ENCODE measurements at places on chromosomes 5 and 9. TPM values are rescaled to one million over a fixed set of nuclear protein-coding genes. Genes with fewer than 3 reads are reported as not detected.

F2R gene
- 44.0 TPM for polyA plus RNA-seq

CDC20B gene
- 0.92 TPM for polyA plus RNA-seq

TBC1D2 gene
- polyA plus RNA-seq = 2.5 TPM

CSF1R gene
- polyA plus RNA-seq = 16.8 TPM

TLX3 gene
- not detected for polyA plus RNA-seq

CYLC2 gene
- not detected for polyA plus RNA-seq

FBXO10 gene
- 13.8 TPM for polyA plus RNA-seq

GARIN3 gene
- polyA plus RNA-seq = not detected

KLF9 gene
- 9.2 TPM for polyA plus RNA-seq

- DNase-seq = no peak
Measured at GRCh38 chr9:114472765-114473446, 32.4 kb downstream of the WHRN start.

DNA sequence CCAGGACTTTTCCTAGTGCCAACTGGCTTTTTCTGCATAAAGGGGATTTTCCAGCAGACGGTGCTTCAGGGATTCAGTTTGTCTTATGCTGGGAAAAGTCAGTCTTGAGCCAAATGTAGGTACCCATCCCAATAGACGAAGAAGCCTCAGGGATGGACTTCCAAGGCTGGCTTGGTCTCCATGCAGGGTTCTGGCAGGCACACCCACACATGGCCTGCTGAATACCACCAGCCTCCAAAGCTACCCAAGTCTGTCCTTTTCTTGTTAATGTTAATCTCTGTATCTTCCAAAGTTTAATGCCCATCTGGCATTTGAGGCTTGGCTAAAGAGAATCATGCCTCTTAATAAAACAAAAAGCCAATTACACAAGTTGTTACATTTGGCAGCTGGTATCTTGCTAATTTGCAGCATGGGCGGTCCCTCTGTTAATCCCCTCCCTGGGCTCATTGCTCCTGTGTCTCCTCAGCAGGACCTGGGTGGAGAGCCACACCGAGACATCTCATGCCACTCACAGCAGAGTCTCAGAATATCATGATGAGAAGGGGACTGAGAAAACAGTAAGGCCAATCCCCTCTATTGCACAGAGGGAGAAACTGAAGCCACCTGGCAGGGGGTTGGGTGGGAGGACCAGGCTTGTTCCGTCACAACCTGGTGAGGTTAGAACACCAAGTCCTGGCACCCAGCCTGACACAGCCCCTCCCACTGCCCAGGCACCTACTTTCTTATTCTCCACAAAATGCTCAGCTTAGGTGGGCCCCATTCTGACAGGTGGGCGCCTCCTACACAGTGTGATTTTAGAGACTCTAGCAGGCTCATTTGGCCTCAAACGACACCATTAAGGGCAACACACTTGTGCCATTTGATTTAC lies 243.2 kb downstream of the FSTL4 start:
- DNase-seq = no peak

DNA sequence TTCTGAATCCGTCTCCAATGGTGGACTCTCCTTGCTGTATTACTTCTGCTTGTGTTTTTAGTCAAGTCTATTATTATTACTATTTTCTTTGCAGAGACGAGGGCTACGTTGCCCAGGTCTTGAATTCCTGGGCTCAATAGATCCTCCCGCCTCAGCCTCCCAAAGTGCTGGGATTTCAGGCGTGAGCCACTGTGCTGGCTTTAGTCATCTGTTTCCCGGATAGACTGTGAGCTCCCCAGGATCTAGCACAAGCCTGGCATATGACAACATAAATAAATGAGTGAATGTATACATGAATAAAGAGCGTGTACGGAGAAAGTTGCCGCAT lies 439 bp upstream of the DDX46 start:
- DNase-seq = no peak

- no peak for DNase-seq
Measured at GRCh38 chr5:45109636-45110035, 300.9 kb downstream of the MRPS30 start.

DNA sequence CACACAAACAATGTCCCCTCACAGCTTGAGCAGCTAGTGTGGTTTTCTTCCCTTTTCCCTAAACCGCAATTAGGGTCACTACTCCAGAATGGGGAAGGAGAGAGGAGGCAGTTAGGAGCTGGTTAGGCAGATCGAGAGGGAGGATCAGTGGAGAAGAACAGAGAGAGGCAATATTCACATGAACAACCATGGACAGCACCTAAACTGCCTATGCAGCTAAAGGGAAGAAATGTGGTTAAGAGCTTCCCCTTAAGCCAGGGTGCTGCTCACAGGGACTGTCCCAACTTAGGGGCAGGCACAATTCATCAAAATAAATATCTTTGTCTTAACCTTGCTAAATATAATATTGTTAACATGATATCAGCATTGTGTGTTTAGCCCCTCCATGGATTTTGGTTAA lies 359.3 kb upstream of the CDH18 start:
- DNase-seq = no peak

- DNase-seq = no peak
Measured at GRCh38 chr5:124634741-124635323, 111.6 kb downstream of the ZNF608 start.

- no peak for DNase-seq
Measured at GRCh38 chr5:94223235-94223634, 395.2 kb downstream of the KIAA0825 start.

DNA sequence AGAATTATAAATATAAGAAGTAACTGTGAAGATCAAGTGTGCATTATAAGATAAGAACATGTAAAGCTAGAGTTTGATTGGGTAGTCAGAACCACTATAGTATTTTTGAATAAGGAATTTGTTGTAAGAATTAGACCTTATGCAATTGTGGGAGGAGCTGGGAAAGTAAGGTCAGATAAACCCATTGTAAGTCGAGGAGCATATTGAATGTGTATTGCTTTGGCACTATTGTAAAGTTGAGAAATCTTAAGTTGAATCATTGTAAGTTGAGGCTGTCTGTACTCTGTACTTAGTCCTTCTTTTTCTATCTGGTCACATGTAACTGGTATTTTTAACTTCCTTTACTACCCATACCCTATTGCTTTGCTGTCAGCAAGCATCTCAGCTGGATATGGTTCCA lies 158.7 kb downstream of the CCDC171 start:
- DNase-seq = no peak

DNA sequence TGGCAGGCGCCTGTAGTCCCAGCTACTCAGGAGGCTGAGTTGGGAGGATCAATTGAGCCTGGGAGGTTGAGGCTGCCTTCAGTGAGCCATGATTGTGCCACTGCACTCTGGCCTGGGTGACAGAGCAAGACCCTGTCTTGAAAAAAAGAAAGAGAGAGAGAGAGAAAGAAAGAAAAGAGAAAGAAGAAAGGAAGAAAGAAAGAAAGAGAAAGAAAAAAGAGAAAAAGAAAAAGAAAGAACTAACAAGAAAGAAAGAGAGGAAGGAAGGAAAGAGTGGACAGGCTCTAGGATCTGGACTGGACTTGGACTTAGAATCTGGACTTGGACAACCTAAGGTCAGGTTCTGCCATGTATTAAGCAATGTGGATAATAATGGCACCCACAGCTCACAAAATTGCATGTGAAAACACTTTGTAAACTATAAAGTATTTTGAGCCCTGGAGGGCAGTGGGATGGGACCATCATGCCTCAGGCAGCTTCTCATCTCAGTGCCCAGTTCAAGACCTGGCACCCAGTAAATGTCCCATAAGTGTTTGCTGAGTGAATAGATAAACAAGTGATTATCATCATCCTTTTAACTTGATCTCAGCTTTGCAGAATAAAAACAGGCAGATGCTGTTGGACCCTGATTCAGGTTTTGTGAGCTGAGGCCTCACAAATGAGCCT lies 12.8 kb upstream of the PHF19 start:
- DNase-seq = no peak

- no peak for DNase-seq
Measured at GRCh38 chr5:123438902-123439301, 15.7 kb upstream of the CEP120 start.

GRCh38 chr5:50415912-50416311 lies 25.2 kb downstream of the EMB start:
- DNase-seq = no peak

DNA sequence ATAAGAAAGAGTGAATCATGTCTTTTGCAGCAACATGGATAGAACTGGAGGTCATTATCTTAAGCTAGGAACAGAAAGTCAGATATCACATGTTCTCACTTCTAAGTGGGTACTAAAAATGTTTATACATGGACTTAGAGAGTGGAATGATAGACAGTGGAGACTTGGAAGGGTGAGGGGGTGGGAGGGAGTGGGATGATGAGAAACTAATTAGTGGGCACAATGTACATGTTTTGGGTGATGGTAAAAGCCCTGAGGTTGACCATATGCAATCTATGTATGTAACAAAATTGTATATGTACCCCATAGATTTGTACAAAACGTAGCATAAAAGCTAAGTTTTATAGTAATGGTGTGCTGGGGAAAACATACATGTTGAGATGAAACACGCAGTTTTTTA lies 25.3 kb downstream of the CSNK1G3 start:
- no peak for DNase-seq

GRCh38 chr5:117072439-117072838 lies 497.8 kb upstream of the SEMA6A start:
- DNase-seq = no peak

GRCh38 chr9:14730461-14730898 lies 7.9 kb upstream of the CER1 start:
- no peak for DNase-seq

DNA sequence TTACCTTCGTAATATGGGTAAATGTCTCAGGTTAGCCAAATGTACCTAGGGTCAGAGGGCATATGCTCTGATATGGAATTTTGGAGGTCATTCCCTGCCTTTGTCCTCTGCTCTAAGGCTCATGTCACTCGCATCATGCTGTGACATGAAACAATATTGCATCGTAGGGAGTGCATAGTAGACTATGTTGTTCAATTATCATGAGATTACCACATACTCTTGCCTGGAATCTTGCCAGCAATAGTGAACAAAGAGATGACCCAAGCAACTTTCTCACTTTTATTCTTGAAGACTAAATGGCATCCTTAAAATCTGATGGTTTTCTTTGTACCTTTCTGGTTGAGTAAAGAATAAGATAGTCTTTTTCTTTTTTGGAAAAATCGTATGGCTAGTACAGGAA lies 27.6 kb downstream of the ZNF462 start:
- no peak for DNase-seq

- no peak for DNase-seq
Measured at GRCh38 chr9:128526720-128527119, 22.2 kb downstream of the GLE1 start.

DNA sequence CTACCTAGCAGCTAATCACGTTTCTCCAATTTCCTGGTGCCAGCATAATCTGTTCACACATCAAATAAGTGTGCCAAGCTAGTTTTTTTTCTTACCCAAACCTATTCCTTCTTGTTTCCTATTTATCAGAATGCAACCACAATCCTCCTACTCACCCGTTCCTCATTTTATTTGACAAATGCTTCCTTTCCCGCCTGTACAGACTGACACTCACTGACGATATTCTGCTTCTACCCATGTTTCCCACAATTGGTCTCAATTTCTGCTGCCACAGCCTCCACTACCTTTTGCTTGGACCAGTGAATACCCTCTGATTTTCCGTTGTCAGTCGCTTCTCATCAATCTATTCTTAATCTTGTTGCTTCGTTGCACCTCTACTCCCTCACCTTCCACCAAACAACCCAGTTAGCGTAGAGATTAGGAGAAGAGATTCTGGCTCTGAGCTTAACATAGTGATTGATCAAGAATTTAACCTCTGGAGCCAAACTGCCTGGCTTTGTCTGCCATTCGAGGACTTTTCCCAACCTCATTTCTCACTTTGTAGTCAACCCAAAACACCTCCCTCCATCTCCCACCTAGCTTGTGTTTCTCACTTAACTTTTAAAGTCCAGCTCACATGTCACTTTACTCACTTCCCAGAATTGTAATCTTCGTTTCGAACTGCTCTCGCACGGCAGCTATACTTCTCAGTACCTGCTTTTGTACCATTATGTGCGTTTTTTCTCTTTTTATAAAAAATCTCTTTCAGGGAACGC lies 729 bp upstream of the TMEM38B start:
- no peak for DNase-seq

GRCh38 chr9:121038362-121038761 lies 11.7 kb downstream of the C5 start:
- no peak for DNase-seq

GRCh38 chr5:110957934-110958333 lies 113.6 kb upstream of the TSLP start:
- no peak for DNase-seq

- DNase-seq = no peak
Measured at GRCh38 chr9:17706347-17706746, 127.5 kb downstream of the SH3GL2 start.

DNA sequence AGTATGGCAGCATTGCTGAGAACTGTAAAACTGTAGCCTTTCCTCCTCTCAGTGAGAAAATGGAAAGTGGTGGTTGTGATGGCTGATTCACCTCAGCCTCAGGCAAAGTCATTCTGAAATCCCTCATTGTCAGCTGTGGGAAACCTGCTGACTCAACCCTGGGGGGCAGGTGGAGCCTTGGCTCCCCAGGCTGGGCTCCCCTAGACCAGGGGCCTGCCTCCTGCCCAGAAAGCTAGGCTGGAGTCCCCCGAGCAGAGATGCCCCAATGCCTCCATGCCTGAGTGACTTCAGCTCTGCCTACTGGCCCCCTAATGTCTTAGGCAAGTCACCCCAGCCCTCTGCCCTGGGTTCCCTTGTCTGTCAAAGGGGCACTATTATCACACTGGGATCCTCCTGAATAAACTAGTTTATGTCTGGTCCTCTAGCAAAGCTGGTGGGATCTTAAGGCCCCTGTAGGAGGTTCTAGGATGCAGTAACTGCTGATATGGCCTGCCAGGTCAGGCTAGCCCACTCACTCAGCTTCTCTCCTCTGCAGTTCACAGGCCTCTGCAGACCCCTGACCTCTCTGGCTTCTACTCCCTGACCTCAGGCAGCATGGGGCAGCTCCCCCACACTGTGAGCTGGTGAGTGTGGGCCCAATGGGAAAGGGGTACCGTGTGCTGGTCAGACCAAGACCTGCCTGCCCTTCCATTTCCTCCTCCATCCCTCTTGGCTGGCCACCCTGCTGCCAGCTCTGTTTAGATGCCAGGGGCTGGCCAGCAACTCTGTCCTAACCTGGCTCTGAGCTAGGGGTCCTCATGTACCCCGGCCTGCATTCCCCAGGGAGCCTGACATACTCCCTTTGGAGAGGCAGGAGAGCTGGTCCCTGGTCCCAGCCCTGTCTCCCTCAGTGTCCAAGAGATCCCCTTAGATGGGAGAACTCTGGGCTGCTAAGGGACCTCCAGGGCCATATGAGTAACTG lies 24.2 kb downstream of the TCF7 start:
- DNase-seq = no peak

GRCh38 chr9:6073731-6074130 lies 58.3 kb upstream of the RANBP6 start:
- no peak for DNase-seq

All from left renal pelvis (tissue), 4 donors.